ENCODE measurements at places on chromosomes 6 and 20.

DNA sequence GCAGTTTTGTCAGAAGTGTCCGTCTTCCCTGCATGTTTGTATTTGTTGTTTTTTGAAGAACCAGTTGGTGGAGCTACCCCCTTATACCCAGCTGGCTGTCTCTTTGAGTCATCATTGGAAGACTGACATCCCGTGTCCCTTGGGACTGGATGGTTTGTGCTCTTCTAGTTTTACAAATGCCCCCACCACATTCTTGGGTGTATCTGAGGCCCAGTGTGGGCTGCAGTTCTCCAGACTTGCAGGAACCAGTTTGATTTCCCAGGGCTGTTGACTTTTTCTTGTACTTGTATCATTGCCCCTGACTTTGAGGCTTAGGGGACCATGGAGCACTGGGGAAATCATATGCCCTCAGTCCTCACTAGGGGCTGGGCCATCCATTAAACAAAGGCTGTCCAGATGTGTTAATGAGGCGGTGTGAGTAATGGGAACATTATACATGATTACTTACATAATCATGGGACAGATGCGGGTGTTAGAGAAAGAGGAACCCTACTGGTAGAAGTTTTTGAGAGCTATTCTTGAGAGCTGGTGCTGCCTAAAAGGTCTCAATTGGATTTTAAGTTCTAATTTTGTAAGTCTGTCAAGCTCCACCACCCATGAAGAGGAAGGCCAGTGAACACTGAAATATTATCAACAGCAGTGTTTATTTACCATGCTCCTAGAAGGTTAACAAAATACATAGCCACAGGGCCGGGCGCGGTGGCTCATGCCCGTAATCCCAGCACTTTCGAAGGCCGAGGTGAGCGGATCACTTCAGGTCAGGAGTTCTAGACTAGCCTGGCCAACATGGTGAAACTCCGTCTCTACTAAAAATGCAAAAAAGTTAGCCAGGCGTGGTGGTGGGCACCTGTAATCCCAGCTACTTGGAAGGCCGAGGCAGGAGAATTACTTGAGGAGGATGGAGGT lies 8.5 kb downstream of the JARID2 start:
- DNase-seq, result no peak

DNA sequence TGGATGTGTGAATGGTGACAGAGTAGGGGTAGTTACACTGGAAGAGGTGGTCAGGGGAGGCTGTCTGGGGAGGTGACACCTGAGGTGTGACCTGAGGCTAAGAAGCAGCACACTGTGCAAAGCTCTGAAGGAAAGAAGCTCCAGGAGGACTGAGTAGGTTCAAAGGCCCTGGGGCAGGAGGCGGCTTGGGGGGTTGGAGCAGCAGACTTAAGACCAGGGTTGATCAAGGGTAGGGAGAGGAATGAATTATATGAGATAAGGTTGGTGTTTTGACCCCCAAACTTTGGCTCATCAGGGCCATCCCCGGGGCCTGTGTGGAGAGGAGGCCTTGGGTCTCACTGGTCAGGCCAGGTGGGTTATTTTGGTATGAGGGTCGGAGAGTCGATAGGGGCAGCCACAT lies 166.1 kb downstream of the GRM4 start:
- DNase-seq, result no peak

DNA sequence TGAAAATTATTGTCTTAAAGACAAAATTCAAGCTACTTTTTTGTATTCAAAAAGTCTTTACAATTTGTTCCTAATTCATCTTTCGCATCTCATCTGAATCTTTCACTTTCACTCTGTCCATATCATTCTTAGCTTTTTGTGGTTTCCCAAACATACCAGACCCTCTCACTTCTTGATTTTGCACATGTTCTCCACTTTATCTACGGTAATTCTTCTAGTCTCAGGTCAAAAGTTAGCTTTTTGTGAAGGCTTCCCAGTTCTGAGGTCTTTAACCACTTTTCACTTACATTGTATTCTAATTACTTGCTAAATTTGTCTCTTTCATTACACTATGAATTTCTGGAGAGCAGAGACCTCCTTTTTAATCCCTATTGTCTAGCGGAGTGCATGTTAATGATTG lies 34.6 kb upstream of the EPHA7 start:
- no peak for DNase-seq

- no peak for DNase-seq
These were observed 275.3 kb downstream of the TBC1D7 start for GRCh38 chr6:13053006-13053461.

GRCh38 chr20:56173438-56173837 lies 75.1 kb upstream of the MC3R start:
- DNase-seq, result no peak

- DNase-seq, result peak; percentile 4
These were observed 1.2 kb downstream of the TTLL9 start for GRCh38 chr20:31871618-31871954.

GRCh38 chr6:49668083-49668511 lies 31.5 kb upstream of the RHAG start:
- DNase-seq, result no peak

GRCh38 chr20:17562804-17563305 lies 7.0 kb upstream of the DSTN start:
- no peak for DNase-seq

- DNase-seq, result no peak
These were observed 38.3 kb downstream of the FAM120B start for GRCh38 chr6:170344631-170345576.

GRCh38 chr6:168583821-168584220 lies 142.8 kb downstream of the SMOC2 start:
- no peak for DNase-seq

DNA sequence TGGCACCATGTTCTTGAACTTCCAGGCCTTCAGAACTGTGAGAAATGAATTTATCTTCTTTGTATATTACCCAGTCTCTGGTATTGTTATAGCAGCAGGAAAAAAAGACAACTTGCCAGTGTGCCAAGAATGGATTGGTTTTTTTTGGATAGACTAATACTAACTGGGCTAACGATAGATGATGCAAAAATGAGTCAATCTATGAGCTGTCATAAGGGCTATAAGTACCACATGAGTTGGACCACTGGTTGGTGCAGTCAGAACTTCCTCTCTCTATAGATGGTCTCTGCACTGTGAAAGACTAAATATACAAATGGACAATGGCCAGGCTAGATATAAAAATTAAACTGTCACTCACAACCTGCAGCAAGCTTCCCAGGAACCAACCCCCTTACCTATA lies 87.6 kb upstream of the COL21A1 start:
- no peak for DNase-seq

- no peak for DNase-seq
These were observed 312.3 kb upstream of the SUPT3H start for GRCh38 chr6:45689926-45690615.

- DNase-seq, result no peak
These were observed 116.4 kb upstream of the KCNQ5 start for GRCh38 chr6:72505446-72505845.

DNA sequence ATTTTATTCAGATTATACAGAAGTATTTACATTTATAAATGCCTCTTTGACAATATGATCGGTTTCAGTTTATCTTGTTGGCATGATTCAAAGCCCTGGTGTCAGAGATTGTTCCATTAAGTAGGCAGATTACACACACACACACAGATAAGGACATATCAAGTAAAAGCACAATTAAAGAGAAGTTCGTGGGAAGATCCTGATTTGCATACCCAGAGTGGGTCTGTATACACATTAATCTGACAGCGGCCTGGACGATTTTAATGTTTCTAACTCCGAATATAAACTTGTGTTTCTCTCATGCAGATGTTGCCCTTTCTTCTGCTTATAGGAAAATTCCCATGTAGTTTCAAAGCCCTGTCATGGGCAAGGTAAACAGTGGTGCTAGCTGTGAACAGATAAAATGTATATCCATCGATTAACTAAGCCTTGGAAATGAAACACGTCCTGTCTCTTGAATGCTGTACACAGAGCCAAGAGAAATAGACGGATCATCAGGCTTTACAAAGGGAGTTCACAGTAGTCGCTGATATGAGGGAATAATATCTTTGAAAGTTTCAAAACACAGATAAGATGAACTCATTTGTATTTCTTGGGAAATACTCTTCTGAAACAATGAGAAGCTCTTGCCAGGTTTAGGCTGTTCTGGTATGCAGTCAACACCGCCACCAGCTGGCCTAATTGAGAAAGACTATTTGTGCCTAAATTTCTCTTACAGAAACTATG lies 108.2 kb upstream of the GMDS start:
- peak; percentile 65 for DNase-seq

- DNase-seq, result no peak
These were observed 491.4 kb upstream of the POU3F2 start for GRCh38 chr6:98343004-98343403.

DNA sequence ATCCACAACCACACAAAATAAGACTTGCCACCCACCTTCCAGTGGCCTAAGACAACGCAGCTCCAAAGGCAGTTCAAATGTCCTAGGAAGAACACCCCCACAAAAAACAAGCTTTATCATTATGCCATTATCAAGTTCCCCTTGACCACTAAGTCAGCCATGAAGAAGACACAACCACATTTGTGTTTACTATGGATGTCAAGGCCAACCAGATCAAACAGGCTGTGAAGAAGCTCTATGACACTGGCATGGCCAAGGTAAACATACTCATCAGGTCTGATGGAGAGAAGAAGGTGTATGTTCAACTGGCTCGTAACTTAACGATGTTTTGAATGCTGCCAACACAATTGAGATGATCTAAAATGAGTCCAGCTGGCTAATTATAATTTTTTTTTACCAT lies 26.1 kb downstream of the SEC63 start:
- no peak for DNase-seq

GRCh38 chr6:44682987-44683779 lies 295.7 kb downstream of the CDC5L start:
- no peak for DNase-seq

DNA sequence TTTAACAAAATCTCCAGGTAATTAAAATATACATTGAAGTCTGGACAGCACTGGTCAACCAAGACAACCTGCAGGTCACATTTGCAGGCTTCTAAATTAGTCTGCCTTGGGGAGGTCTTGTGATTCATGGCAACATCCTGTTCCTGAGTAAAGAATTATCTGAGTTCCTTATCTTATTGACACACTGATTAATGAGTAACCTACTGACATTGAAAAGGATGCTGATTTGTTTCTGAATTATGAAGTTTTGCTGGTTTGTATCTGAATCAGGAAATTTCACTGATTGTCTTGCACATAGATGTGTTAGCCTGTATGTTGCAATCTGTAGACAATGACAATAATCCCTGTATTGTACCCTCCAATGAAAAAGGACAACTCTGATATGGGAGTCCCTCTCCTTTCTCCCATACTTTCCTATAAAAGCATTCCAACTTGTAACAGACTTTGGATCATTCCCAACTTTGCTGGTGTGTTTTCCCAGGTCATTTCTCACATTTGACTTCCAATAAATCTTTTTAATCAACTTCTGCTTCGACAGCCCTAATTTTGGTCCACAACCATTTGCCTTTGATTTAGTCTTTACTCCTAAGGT lies 80.0 kb downstream of the LAMP5 start:
- no peak for DNase-seq

GRCh38 chr20:21708738-21709534 lies 3.5 kb downstream of the PAX1 start:
- no peak for DNase-seq

DNA sequence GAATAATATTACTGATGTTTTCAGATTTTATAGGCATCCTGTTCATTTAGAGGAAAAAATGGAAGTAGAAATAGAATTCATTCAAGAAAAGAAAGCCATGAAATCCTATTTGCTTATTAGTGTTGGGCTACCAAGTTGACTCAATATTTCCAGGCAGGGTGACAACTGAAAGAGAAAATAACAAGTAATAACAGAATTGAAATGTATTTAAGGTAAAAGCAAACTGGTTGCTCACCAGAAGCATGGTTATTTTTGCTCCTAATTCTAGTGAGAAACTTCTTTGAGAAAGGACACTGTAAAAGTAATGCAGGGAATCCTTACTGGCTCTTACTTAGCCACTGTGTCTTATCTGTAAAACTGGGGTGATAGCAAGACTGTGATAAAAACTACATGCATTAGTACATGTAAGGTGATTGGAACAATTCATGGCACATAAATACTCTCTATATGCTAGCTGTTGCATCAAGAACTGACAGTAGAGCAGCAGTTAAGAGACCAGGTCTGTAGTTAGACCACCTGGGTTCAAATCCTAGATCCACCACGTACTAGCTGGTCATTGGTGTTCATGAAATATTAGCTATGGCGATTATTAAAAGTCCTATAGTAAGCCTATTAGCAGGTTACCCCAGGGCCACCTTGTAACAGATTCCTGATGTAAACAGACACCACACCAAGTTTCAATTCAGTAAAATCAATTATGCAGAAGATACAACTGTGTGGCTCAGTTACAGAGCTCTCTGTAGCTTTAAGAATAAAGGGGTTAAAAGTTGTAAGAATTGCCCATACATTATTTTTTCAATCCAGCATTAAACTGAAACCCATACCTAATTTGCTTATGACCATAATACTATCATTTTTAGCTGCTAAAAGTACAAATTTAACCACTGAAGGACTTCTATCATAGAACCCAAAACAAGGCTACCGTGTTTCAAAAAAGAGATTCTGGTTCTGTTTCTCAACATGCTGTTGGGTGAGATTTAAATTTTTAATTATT lies 159.2 kb upstream of the COL21A1 start:
- DNase-seq, result no peak

GRCh38 chr6:84663866-84664265 lies 100.5 kb downstream of the TBX18 start:
- DNase-seq, result no peak

- DNase-seq, result no peak
These were observed 18.6 kb upstream of the POLR1H start for GRCh38 chr6:30042476-30042875.

DNA sequence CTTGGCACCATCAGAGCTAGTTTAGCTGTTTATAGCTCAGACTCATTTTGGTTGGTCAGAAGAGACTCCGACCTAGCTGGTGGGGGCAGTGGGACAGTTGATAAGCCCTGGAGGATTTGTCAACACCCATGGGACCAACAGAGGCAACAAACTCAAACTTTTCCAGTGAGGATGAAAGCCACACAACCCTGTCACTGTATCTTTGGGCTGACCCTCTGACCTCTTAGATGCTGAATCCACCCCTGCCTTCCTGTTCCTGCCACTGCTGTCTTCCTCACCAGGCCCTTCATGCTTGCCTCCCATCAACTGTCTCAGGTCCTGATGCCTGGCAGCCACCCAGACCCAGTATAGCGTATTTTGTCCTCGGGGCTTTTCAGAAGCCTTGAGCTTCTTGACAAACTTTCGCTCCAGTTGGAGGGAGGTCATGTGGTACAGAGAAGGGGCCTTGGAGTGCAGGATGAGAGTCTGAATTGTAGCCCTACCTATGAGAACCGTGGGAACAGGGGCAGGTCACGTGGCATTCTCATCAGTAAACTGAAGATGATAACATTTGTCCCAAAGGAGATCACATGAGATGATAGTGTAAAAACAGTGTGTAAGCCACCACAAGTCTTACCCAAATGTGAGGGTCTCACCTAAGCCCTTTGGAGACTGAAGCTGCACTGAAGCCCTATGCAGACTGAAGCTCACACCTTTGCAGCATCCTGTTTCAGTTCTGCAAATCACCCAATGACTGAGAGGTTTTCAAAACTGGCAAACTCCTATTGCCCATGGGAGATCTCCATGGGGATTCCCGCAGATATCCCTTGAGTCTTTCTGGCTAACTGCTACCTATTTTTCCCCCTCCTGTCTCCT lies 72.0 kb upstream of the F13A1 start:
- DNase-seq, result no peak

GRCh38 chr6:85252552-85252951 lies 197.3 kb upstream of the NT5E start:
- no peak for DNase-seq
